ENCODE measurements at places on chromosomes 12 and 14. TPM values are rescaled to one million over a fixed set of nuclear protein-coding genes. Genes with fewer than 3 reads are reported as not detected.
A peak's percentile ranks its signal among the peaks of the same experiment; 100 is the strongest.

Gene BEGAIN
- total RNA-seq, result 2.0 TPM

GRCh38 chr14:75236467-75236866 lies 42.2 kb upstream of the FOS start:
- no peak for DNase-seq

- DNase-seq, result peak; percentile 78
Observed at GRCh38 chr12:79934281-79935020, 446 bp downstream of the PPP1R12A start.

DNA sequence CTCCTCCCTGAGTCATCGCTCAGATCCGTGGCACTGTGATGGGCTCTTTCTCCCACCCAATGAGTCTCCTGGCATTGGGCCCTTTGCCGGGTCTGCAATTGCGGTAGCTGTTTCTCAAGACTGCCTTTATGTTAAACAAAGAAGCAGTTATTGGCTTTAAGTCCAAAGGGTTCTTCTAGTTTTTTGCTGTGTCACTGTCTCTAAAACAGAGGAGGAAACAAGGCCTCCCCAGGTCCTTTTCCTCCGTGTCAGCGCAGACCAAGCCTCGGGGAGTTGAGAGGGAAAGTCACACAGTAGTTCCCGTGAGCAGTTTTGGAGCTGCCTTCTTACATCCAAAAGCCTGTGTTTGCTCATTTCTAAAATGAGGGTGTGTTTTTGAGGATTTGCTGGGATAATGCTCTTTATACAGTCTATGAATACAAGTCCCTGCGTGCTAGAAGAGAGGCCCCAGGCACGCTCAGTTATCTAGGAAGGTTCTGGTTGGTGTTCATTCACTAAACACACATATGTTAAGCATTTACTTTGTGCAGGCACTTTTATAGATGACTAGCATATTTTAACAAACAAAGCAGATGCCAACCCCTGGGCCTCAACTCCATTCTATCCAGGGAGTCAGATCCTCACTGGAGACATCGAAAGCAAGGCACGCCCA lies 126.0 kb upstream of the PZP start:
- peak; percentile 32 for DNase-seq

All from muscle of leg (tissue), 16 donors.